ENCODE measurements at places on chromosomes 12 and 14. TPM values are rescaled to one million over a fixed set of nuclear protein-coding genes. Genes with fewer than 3 reads are reported as not detected.

- no peak for DNase-seq
Measured at GRCh38 chr14:76666746-76667145, 94.5 kb upstream of the VASH1 start.

DNA sequence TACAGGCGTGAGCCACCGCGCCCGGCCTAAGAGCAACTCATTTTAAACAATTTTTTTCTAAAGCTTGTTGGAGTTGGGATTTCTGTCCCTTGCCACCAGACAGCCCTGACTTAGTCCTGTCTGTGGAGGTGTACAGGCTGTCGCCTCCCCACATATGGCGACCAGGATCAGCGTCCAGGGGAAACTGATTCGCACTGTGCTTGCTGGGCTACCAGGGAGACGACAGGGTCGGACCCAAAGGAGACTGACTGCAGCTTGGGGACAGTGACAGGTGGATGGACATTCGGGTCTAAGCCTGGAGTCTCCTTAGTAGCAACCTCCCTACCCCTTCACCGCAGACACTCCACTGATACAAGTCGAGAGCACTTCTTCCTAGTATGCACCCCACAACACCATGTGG lies 40.3 kb downstream of the TRAFD1 start:
- peak; percentile 23 for DNase-seq

- no peak for DNase-seq
Measured at GRCh38 chr12:22799503-22799902, 174.5 kb downstream of the ETNK1 start.

DNA sequence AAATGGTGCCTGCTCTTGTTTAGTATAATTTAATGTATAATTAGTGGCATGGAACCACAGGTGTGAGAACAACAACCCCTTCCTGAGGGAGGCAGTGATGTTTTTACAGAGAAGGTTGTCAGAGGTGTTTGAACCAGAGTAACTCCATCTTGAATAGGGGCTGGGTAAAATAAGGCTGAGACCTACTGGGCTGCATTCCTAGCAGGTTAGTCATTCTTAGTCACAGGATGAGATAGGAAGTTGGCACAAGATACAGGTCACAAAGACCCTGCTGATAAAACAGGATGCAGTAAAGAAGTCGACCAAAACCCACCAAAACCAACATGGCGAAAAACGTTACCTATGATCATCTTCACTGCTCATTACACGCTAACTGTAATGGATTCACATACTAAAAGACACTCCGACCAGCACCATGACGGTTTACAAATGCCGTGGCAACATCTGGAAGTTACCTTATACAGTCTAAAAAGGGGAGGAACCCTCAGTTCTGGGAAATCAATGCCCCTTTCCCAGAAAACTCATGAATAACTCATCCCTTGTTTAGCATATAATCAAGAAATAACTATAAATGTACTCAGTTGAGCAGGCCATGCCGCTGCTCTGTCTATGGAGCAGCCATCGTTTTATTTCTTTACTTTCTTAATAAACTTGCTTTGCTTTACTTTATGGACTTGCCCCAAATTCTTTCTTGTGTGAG lies 47.8 kb upstream of the LTA4H start:
- no peak for DNase-seq

DNA sequence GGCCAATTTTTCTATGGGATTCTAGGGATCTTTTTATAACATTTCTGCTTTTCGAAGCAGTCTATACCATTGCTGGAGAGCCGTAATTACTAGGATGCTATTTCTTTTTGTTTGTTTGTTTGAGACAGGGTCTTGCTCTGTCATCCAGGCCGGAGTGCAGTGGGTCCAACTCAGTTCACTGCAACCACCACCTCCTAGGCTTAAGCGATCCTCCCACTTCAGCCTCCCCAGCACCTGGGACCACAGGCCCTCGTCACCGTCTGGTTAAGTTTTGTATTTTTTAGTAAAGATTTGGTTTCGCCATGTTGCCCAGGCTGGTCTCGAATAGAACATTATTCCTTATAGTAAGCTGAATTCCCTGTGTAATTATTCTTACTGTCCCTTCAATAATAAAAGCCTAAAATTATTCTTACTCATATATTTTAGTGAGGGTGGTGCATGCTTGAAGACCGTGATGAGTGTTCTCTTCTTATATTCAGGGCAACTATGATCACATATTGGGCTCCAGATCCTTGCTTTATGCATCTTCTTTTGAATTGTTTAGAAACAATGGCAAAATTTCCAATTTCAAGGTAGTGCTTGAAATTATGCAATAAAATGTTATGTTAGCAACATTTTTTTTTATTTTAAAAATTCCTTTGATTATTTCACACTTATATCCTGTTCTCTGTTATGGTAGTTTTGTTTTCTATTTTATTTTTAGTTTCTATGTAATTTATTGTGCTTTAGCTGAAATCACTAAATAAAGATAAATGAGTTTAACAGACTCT lies 66.2 kb downstream of the CRADD start:
- DNase-seq, result no peak

DNA sequence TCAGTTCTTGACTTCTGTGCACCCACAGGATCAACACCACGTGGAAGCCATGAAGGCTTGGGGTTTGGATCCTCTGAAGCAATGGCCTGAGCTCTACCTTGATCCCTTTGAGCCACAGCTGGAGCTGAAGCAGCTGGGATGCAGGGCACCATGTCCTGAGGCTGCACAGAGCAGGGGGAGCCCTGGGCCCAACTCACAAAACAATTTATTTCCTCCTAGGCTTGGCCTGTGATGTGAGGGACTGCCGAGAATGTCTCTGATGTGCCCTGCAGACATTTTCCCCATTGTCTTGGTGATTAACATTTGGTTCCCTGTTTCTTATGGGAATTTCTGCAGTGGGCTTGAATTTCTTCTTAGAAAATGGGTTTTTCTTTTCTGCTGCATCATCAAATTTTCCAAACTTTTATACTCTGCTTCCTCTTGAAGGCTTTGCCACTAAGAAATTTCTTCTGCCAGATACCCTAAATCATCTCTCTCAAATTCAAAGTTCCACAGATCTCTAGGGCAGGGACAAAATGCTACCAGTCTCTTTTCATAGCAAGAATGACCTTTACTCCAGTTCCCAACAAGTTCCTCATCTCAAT lies 288.2 kb downstream of the CCDC59 start:
- no peak for DNase-seq

- no peak for DNase-seq
Measured at GRCh38 chr14:22842211-22843122, 6.1 kb downstream of the MMP14 start.

GRCh38 chr12:118052324-118053070 lies 8.5 kb downstream of the WSB2 start:
- DNase-seq, result peak; percentile 79

GRCh38 chr14:50061664-50062437 lies 54.5 kb downstream of the VCPKMT start:
- DNase-seq, result peak; percentile 55

DNA sequence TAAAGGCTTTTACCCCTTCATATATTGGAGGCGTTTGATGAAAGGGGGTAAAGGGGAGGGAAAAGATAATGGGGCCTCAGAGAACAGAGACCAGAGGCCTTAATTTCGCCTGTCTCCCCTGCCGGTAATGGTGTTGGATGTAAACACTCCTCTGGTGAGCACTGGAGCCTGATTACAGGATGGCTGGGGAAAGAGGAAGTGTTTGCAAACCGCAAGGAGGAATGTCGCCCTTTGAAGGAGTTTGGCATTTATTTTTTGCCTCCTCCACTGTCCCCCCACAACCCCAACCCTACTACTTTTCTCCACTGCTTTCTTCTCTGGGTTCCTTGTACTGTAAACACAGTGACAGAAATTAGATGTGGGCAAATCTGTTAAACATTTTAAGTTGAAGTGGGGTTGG lies 211.9 kb upstream of the TBX3 start:
- DNase-seq, result no peak

DNA sequence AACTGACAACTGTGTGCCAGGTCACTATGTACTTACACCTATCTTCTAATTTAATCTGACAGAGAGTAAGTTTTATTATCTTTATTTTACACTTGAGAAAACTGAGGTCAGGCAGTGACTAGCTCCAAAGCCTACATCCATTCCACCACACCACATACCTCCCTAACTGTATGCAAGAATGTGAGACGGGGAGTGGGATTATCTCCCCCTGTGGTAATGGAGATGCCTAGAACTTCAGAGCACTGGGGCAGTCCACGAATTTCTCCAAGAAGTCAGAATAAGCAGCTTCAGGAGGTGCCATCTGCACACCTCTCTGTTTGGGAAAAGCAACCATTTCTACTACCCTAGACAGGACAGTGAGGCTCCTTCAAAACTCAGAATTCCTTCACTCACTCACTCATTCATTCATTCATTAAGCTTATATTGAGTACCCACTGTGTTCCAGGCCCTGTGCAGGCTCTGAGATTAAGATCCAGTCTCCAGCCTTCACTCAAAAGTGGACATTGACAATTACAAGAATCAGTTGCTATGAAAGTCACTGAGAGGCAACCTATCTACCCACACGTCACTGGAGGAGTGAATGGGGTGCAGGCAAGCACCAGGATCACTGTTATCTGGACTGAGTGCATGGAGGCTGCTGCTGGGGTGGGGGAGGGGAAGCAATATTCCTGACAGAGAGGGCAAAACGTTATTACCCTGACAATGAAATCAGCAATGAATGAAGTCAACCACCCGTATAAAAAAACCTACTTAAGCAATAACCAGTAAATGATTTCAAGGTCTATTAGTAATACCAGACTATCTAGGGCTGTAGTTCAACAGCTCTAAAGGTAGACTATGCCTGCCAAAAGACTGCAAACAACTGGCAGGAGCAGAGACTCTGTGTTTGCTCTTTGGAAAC lies 18.0 kb downstream of the SLC7A7 start:
- no peak for DNase-seq

DNA sequence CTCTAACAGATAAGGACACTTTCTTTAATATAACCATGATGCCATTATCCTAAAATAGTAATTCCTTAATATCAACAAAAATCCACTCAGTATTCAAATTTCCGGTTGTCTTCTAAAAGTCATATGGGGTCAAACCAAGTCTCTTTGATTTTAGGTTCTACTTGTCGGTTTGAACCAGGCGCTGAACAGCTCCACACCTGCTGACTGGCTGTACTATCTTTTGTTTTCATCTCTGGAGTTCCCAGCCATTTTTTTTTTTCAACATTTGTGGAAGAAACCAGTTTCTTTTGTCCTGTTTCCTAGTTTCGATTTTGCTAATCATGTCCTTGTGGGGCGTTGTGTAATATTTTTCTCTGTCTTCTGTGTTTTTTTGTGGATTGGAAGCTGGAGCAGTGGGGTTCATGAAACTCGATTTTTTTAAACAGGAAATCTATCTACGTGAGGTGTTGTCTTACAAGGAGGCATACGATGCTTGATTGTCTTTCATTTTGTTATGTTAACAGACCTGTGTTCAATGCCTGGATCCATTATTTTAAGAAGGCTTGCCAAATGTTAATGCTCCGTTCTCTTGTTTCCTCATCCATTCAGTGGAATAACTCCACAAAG lies 50.2 kb downstream of the FZD10 start:
- DNase-seq, result no peak

DNA sequence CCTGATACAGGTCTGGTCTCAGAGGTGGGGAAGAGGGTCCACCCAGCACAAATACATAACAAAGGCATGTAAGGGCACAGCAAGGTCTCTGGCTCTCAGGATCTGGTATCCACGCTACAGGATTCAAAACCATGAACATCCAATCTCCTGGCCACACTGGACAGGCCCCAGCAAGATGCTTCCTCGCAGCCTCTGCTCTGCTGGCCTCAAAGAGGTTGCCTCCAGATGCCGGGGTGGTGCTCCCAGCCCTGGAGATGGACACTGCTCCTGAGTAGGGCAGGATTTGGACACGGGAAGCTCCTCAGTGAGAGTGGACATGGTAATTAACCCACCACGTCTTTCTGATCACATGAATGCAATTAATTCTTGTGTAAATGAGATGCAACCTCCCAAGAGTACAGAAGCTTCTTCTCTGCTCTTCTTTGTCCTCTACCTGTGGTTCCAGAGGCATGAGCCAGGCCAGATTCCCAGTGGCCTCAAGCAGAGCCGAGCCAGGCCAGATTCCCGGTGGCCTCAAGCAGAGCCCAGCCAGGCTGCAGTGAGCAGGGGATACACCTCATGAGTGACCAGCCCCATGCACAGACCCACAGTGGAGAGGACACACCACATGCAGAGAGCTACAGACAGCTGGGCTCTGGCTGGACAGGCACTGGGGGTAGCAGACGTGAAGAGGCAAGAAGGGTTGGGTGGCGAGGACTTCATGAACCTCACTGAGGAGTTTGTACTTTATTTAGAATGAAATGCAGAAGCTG lies 186.4 kb downstream of the PIWIL1 start:
- DNase-seq, result no peak

- DNase-seq, result no peak
Measured at GRCh38 chr14:59511916-59512575, 27.7 kb downstream of the JKAMP start.

GRCh38 chr14:97178781-97179180 lies 381.6 kb downstream of the VRK1 start:
- DNase-seq, result no peak

DNA sequence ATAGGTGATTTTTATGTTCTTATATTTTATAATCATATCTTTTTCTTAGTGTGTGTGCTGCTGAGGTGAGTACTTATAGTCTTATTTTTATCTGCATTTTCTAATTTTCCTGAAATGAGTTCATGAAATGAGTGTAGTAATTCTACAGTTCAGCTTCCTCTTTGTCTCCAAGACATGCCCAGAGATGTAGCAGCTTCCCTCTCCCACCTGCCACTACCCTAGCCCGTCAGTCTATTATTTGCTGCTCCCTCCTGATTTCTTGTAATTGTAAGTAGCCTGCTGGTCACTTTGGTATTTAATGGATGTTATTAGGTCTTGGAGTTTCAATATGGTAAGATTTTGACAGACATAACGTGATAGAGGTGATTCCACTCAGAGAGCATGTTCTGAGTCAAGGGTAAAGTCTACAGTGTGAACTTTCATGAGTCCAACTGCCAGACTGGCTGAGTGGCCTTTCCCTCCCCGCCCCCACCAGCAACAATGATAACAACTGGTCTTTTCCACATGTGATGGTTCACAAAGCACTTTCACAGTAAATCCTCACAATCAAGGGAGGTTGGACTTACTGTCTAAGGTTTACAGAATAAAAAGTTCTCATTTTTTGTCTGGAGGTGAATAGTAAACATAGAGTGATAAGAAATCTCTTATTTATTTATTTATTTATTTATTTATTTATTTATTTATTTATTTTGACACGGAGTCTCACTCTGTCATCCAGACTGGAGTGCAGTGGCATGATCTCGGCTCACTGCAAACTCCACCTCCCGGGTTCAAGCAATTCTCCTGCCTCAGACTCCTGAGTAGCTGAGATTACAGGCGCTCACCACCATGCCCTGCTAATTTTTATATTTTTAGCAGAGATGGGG lies 4.2 kb upstream of the RIPK3 start:
- no peak for DNase-seq

- peak; percentile 42 for DNase-seq
Measured at GRCh38 chr14:90567991-90568390, 171.2 kb downstream of the CALM1 start.

Gene KCNC2
- total RNA-seq, result not detected

Gene P2RX2
- not detected for total RNA-seq

Gene ADGRD1
- total RNA-seq, result 86.1 TPM

Gene SERPINA12
- total RNA-seq, result not detected

Gene CLEC4D
- total RNA-seq, result not detected

Gene IL22
- not detected for total RNA-seq
